ENCODE measurements at places on chromosomes 16 and 17. TPM values are rescaled to one million over a fixed set of nuclear protein-coding genes. Genes with fewer than 3 reads are reported as not detected.

Gene HYDIN
- 0.65 TPM for total RNA-seq

Gene KRTAP2-3
- not detected for total RNA-seq

Gene TEKT3
- 0.76 TPM for total RNA-seq

Gene ZNF207
- total RNA-seq, result 109 TPM

Gene MYO15A
- 1.1 TPM for total RNA-seq

Gene CDH13
- 100 TPM for total RNA-seq

Gene SLC9A5
- 1.5 TPM for total RNA-seq

Gene TERB1
- total RNA-seq, result not detected

Gene ST6GALNAC2
- total RNA-seq, result 5.1 TPM

Gene TP53TG3B
- not detected for total RNA-seq

Gene ZNF75A
- 23.0 TPM for total RNA-seq

Gene LRRC37A3
- 9.6 TPM for total RNA-seq

Gene SAP30BP
- 47.2 TPM for total RNA-seq

Gene TBC1D26
- not detected for total RNA-seq

Gene BIRC5
- 1.6 TPM for total RNA-seq

Gene HOXB7
- total RNA-seq, result 1.1 TPM

Gene DOC2B
- 6.8 TPM for total RNA-seq

Gene EIF1
- 883 TPM for total RNA-seq

Gene LGALS9B
- total RNA-seq, result not detected

Gene DNAAF1
- not detected for total RNA-seq

Gene SLFN12L
- 1.0 TPM for total RNA-seq

Gene SCGB1C2
- total RNA-seq, result not detected

Gene NAA60
- 38.2 TPM for total RNA-seq

Gene SMPD3
- 1.3 TPM for total RNA-seq

Gene C16orf92
- not detected for total RNA-seq

Gene TBC1D3H
- total RNA-seq, result 0.32 TPM

Gene CCDC137
- 8.9 TPM for total RNA-seq

Gene DPEP3
- not detected for total RNA-seq

Gene OR4D1
- total RNA-seq, result not detected

Gene KRTAP4-5
- total RNA-seq, result not detected

Gene DNAI2
- not detected for total RNA-seq

Gene CDC6
- total RNA-seq, result 1.9 TPM

Gene NAGPA
- total RNA-seq, result 6.8 TPM

Gene DLX3
- 0.16 TPM for total RNA-seq

Gene CYB561
- 21.7 TPM for total RNA-seq

Gene HOXB1
- total RNA-seq, result not detected

Gene HSD11B2
- 1.6 TPM for total RNA-seq

Gene ASGR2
- 0.68 TPM for total RNA-seq

Gene SYNGR3
- total RNA-seq, result 1.9 TPM

Gene MT1M
- 50.8 TPM for total RNA-seq

Gene HBQ1
- total RNA-seq, result not detected

Gene CDIP1
- total RNA-seq, result 34.1 TPM

Data from left cardiac atrium (tissue), 4 donors.